ENCODE measurements at places on chromosomes 4 and X.

DNA sequence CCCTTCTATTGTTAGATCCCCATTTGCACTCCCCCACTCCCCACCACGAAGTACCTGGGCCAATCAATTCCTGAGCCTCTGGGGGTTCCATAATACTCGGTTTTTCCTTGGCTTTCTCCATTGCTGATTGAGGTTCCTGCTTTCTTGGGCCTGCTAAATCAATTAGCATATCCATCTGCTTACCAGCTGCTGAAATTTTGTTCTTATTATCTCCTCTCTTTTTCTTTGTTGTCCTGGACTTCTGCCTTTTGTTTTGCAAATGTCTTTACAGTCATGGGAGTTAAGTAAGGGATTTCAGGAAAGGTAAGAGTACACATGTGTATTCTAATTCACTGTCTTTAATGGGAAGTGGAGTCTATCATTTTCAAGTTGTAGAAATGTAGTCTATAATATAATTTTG is 222.2 kb downstream of the MID1 start:
- DNase-seq: no peak

- no peak for DNase-seq
Measured at GRCh38 chrX:53563324-53563723, 123.2 kb downstream of the HUWE1 start.

- DNase-seq: no peak
Measured at GRCh38 chr4:48126621-48127020, 7.4 kb downstream of the TXK start.

DNA sequence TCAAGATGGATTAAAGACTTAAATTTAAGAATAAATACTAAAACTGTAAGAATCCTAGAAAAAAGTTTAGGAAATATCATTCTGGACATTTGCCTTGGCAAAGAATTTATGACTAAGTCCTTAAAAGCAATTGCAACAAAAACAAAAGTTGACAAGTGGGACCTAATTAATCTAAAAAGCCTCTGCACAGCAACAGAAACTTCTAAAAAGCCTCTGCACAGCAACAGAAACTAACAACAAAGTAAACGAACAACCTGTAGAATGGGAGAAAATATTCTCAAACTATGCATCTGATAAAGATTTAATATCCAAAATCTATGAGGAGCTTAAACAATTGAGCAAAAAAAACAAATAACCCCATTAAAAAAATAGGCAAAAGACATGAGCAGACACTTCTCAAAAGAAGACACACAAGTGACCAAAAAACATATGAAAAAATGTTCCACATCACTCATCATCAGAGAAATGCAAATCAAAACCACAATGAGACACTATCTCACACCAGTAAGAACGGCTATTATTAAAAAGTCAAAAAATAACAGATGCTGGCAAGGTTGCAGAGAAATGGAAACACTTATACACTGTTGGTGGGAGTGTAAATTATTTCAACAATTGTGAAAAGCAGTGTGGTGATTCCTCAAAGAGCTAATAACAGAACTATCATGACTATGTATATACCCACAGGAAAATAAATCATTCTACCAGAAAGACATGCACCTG is 5.5 kb upstream of the OPRPN start:
- DNase-seq: no peak

DNA sequence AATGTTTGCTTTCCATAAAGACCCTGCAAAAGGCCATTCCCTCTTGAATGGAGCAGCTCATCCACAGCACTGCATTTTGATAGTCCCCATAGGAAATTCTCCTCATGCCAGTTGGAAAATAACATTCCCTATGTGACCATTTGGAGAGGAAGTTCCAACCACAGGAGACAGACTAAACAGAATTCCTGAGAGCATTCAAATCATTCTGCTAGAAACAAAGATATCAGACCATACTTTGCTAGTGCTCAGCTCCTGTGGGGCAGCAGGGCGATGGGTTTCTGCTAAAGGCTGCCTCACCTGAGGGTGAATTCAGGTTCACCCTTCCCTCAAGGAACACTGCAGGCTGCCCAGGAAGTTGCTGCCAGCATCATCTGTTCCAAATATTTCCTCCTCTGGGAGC is 58.8 kb downstream of the LNX1 start:
- DNase-seq: no peak

GRCh38 chrX:10166731-10167151 is 10.0 kb downstream of the CLCN4 start:
- no peak for DNase-seq

GRCh38 chr4:66691101-66691500 is 854.2 kb downstream of the CENPC start:
- DNase-seq: no peak

GRCh38 chrX:50988649-50989048 is 78.1 kb downstream of the BMP15 start:
- DNase-seq: no peak

GRCh38 chr4:2964706-2965258 is 1.4 kb downstream of the GRK4 start:
- no peak for DNase-seq

- no peak for DNase-seq
Measured at GRCh38 chr4:149815743-149816142, at the start of gene IQCM. IQCM (minus strand) TSS chr4:149815843; CDS start chr4:149742691, 73,152 bp downstream.

GRCh38 chrX:43898406-43899035 is 16.3 kb upstream of the MAOB start:
- DNase-seq: no peak

GRCh38 chrX:101602077-101602476 is 15.7 kb downstream of the ARMCX6 start:
- DNase-seq: no peak

DNA sequence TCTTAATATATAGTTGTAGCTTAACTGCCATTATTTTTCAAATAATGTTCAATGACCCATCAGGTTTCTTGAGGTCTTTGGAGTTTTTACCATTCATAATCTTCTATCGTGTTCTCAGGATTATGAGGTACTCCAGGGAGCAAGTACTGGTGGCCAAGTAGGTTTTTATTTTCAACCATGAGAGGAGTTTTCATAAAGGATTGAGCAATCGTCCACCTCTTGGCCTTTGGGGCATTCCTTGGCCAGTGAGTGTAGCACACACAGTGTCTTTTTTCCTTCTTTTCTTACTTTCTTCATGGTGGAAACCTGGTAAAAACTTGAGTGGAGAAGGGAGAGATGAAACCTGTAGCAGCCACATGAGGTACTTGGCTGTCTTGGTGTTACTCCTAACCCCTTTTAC is 567.0 kb upstream of the NR3C2 start:
- no peak for DNase-seq

- no peak for DNase-seq
Measured at GRCh38 chrX:38458071-38458470, 103.3 kb upstream of the TSPAN7 start.

DNA sequence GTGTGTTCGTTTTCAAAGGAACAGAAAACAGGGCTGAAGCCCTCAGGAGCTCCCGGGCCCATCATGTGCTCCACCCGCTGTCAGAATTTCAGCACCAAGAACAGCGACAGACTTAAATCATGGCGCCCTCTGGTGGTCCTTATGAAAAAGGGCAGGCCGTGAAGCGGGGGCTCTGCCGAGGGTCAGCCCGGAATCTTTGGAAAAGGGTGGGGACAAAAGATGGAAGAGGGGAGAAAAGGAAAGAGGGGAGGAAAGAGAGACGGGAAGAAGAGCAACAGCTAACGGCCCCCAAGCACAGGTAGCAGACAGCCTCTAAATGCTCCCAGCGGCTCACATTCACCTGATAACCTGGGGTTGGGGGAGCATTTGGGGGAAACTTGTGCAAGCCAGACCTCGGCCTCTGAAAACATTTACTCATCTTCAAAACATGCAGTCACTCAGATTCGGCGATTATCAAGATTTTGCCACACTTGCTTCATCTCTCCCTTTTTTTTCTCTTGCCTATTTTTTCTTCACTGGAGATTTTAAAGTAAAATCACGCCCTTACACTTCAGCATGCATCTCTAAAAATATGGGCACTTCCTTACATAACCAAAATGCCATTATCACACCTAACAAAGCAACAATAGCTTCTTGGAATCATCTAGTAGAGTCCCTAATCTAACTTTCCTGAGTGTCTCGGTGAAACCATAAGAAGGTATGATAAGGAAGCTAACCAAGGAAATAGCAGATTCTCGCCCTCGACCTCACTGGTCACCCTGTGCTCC is 28.1 kb upstream of the MAN2B2 start:
- peak; percentile 51 for DNase-seq

DNA sequence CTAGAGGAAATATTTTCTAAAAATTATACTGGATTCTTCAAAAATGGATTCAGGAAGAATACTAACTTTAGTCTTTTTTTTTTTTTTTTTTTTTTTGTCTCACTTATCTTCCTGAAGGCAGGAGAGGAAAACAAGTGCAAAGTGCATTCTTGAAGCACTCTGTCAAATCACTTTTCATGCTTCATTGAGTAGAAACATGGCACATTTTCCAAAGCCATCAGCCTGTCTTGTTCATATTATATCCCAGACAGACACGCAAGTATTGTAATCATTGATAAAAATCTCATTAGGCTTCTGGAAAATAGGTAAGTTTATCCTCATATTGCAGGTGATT is 1.2 kb downstream of the BBS12 start:
- peak; percentile 25 for DNase-seq

GRCh38 chrX:130778773-130779172 is 124.2 kb downstream of the ENOX2 start:
- no peak for DNase-seq

- peak; percentile 96 for DNase-seq
Measured at GRCh38 chr4:3484057-3484973, 21.2 kb downstream of the DOK7 start.

DNA sequence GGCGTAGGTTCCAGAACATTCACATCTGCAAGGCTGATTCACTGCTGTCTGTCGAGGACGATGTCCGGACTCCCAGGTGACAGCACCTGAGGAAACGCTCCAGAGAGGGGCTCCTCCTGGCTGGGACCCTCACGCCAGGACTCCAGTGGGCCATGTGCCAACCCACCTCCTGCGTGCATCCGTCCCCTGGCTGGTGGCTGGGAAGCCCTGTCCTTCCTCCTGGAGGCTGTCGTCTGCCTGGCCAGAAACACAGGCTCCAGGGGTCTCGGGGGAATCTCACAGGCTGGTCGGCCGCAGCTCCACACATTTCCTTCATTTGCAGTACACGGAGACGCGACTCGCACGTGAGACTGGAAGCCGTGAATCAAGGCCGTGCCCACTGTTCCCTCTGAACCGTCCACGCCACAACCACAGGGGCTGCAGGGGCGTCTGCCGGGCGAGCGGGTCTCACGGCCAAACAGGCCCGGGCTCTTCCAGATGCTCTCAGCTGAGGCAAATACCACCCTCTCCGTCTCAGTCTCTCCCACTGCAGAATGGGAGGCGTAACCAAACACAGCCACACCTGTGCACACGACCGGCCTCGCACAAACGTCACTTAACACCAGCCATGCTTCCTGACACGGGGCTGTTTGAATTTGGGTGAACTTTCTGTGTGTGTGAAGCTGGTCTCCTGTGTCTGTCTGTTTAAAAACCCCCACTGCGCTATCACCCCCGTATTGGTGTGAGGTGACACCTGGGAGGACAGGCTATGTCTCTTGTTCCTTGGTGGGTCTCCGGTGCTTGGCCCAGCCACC is 38.7 kb upstream of the MXD4 start:
- no peak for DNase-seq

DNA sequence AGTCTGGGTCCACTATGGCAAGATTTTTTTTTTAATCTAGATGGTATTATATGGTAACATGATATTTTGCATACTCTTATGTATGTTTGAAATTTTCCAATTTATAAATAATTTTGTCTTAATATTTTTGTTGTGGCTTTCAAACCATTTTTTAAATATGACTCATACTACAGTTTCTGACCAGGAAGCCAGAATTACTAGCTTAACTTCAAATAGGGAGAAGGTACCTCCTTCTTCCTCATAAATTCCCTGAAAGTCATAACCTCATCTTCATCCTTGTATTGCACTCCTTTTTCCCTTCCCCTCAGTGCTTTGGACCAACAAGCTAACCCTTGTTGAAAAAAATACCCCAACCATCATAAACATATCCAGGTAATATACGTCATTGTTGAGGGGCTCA is 21.6 kb downstream of the ARAP2 start:
- no peak for DNase-seq

DNA sequence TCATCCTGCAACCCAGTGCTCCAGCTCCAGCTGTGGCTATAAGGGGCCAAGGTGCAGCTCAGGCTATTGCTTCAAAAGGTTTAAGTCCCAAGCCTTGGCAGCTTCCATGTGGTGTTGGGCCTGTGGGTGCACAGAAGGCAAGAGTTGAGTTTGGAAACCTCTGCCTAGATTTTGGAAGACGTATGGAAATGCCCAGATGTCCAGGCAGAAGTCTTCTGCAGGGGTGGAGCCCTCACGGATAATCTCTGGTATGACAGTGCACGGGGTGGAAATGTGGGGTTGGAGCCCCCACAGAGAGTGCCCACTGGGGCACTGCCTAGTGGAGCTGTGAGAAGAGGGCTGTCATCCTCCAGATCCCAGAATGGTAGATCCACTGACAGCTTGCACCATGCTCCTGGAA is 44.5 kb downstream of the CYTL1 start:
- no peak for DNase-seq

GRCh38 chr4:189232274-189232673 is 708.4 kb upstream of the FRG1 start:
- no peak for DNase-seq

Measured in RCC 7860 (cell line).